ENCODE measurements at places on chromosomes 7 and 10.
A peak's percentile ranks its signal among the peaks of the same experiment; 100 is the strongest.

DNA sequence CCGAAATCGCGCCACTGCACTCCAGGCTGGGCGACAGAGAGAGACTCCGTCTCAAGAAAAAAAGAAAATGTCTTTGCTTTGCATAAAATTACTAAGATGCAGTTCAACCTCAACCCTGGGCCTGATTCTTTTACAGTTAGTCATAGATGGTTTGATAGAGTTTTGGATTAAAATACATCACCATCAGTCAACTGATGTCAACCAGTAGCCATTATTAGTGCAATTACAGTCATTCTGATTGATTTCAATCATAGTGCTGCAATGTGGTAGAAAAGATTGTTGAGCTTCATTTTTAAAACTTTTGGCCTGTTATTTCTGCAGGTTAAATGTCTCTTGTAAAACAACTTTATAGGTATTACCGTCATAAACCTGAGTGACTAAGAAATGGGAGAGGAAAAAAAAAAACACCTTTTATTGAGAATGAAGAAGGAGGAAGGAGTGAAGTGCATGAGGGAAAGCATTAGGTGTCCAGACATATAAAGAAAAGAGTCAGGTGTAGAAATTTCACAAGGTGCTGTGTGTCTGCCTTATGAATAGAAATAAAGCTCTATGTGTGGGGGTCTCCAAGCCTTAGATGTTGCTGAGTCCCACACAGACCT lies 150.6 kb downstream of the TRIL start:
- H3K27ac ChIP-seq, result no peak overlapping the region
- peaks cover 3% of the 10 kb centered on the region for H3K27me3 ChIP-seq
- no peaks in the 10 kb centered on the region for H3K36me3 ChIP-seq
- H3K4me3 ChIP-seq, result no peak overlapping the region
- no peak for DNase-seq

DNA sequence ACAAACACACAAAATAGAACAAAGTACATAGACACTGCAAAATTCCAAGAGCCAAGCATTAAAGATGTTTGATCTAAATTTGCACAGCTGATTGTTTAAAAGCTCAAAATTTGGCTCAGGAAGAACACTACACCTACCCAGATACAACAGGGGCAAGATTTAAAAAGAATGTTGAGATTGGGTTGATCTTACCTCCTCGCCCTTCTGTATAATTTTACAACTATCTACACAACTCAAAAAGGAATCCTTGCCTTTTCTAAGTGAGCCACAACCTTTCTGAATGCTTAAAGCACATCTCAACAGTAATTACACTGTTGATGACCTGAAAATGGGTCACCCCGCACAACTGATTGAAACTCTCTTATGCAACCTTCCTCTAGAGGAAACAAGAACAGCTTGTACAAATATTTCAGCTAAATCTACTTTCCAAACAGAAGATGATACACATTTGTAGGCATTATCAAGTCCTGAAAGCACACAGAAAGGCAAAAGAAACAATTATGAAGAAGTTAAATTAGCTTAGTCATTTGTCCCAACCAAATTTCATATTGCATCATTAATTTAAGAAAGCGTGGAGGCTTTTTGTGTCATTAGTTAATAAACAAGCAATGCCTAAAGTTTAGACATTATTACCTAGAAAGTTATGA lies 75.5 kb downstream of the UBE2H start:
- H3K27me3 ChIP-seq, result no peaks in the 10 kb centered on the region
- no peak overlapping the region for H3K4me3 ChIP-seq
- H3K4me1 ChIP-seq, result peaks cover 31% of the 10 kb centered on the region
- H3K27ac ChIP-seq, result peak overlapping the region; percentile 81
- DNase-seq, result no peak

DNA sequence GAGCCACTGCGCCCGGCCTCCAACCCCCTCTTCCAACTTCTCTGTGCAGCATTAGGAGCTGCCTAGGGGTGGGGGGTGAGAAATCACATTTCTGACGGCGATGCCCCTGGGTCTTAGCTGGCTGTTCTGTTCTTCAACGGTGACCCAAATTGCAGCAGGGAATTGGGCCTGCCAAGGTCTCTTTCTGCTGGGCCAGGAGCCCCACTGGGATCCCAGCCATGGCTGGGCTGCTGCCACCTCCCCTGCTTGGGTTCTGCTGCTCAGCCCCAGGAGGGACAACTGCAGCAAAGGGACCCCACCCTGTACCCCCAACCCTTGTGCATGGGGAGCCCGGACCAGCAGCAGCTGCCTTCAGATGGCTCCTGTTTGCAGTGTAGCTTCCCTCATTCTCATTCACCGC lies 43.7 kb upstream of the GNA12 start:
- no peak for DNase-seq
- no peak overlapping the region for H3K4me3 ChIP-seq
- H3K4me1 ChIP-seq, result peaks cover 13% of the 10 kb centered on the region
- no peak overlapping the region for H3K27ac ChIP-seq
- H3K27me3 ChIP-seq, result peaks cover 7% of the 10 kb centered on the region

DNA sequence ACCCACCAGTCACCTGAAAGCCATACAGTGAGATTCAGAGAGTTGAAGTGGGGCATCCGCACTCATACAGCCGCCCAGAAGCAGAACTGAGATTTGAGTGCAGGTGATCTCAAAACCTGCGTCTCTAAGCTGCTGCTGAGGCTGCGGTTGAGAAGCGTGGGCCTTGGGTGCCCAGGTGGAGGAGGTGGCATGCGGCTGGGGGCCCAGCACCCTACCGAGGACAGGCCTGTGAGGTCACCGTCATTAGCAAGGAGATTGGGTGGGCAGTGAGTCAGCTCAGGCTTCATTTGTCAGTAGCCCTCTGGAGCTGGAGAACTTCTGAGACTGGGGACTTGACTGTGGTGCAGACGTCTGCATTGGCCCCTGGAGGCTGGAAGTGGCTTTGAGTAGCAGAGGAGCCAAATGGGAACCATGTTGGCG lies 29.8 kb downstream of the ZMIZ1 start:
- H3K27ac ChIP-seq, result peak overlapping the region; percentile 89
- H3K4me3 ChIP-seq, result peak overlapping the region; percentile 41
- H3K36me3 ChIP-seq, result no peaks in the 10 kb centered on the region
- H3K27me3 ChIP-seq, result peaks cover 72% of the 10 kb centered on the region
- peak; percentile 58 for DNase-seq
- peaks cover 58% of the 10 kb centered on the region for H3K4me1 ChIP-seq

- H3K4me3 ChIP-seq, result no peak overlapping the region
- H3K27me3 ChIP-seq, result peaks cover 4% of the 10 kb centered on the region
- H3K27ac ChIP-seq, result no peak overlapping the region
Measured at GRCh38 chr7:95357623-95358022, 33.3 kb upstream of the PON1 start.

- H3K4me3 ChIP-seq, result no peak overlapping the region
- no peak overlapping the region for H3K27ac ChIP-seq
- H3K36me3 ChIP-seq, result peaks cover 4% of the 10 kb centered on the region
- peaks cover 23% of the 10 kb centered on the region for H3K4me1 ChIP-seq
Measured at GRCh38 chr10:7787150-7787856, 490 bp downstream of the KIN start.

- H3K36me3 ChIP-seq, result no peaks in the 10 kb centered on the region
- H3K27ac ChIP-seq, result no peak overlapping the region
- no peaks in the 10 kb centered on the region for H3K27me3 ChIP-seq
- H3K4me3 ChIP-seq, result no peak overlapping the region
Measured at GRCh38 chr10:27801171-27801785, 55.7 kb upstream of the MKX start.

DNA sequence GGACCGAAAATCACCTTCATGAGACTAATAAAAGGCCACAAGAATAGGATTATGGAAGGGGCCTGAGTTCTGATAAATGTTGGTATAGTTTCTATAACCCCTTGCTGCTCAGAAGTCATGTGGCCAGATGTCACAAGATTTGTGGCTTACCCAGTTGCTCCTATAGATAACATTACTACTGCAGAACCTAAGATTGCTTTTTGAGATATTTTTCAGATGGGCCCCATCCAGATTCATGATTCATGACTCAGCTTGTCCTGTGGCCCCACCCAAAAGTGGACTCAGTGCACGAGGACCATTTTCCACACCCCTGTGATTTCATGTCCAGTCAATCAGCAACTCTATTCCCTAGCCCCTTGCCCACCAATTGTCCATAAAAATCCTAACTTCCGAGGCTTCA lies 209.0 kb downstream of the ACTR3B start:
- peaks cover 11% of the 10 kb centered on the region for H3K27me3 ChIP-seq
- H3K27ac ChIP-seq, result no peak overlapping the region
- no peaks in the 10 kb centered on the region for H3K36me3 ChIP-seq

DNA sequence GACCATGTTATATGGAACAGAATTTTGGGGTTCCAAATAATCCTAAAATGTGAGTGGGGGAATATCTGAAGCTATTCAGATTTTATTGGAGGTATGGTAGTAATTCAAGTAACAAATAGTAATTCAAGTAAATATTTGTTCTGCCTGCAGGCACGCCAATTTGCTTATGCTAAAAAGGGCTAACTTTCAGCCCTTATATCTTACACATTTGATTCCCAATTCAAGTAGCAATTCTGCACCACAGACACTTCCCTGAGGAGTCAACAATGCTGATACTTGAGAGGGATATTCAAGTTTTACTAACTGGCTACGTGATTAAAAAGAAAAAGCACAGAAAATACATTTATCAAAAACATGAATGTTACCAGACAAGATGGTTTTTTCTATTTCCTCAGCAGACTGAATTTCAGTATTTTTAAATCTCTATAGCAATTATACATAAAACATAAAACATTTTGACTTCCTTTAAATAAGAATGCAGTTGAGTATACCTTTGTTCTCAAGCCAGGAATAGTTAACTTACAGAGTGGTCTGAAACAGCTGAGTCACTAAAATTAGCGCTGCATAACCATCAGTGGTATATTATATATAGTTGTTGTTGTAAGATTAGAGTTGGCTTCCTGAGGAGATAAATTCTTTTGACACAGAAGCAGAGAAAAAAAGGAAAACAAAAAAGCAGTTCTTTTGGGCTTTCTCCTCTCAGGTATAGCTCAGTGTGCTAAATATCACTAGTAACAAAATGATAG lies 33.9 kb downstream of the MTPN start:
- no peak overlapping the region for H3K4me3 ChIP-seq
- DNase-seq, result no peak
- peaks cover 15% of the 10 kb centered on the region for H3K36me3 ChIP-seq
- peaks cover 48% of the 10 kb centered on the region for H3K4me1 ChIP-seq
- H3K27me3 ChIP-seq, result no peaks in the 10 kb centered on the region

DNA sequence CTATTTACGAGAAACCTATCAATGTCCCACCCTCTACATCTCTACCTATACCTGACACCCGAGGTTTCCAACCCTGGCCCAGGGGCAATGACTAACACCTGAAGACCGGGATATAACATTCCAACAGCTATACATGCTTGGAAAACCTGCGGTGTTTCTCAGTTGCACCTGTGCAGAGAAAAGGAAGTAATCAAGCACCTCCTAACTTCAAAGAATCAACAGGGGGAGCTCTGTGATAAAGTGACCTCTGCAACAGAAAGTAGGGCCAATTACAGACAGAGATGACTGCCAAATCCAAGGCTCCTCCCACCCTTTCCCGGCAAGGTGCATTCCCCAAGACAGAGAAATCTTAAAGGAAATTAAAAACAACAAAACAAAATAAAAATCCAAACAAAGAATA lies 41.3 kb downstream of the CCDC6 start:
- H3K36me3 ChIP-seq, result no peaks in the 10 kb centered on the region
- peak; percentile 44 for DNase-seq
- no peaks in the 10 kb centered on the region for H3K27me3 ChIP-seq
- no peak overlapping the region for H3K27ac ChIP-seq
- H3K4me3 ChIP-seq, result peak overlapping the region; percentile 44
- H3K4me1 ChIP-seq, result peaks cover 83% of the 10 kb centered on the region

DNA sequence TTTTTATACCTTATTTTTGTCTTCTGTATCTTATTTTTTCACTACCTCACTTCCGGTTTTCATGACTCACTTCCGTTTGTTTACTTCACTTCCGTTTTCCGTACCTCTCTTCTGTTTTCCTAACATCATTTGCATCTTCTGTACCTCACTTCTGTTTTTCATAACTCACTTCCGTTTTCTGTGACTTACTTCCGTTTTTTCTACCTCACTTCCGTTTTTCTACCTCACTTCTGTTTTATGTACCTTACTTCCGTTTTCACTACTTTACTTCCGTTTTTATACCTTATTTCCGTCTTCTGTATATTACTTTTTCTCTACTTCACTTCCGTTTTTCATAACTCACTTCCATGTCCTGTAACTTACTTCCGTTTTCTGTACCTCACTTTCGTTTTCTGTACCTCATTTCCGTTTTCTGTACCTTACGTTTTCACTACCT lies 492.5 kb upstream of the AKR1E2 start:
- DNase-seq, result peak; percentile 58
- no peak overlapping the region for H3K27ac ChIP-seq
- no peaks in the 10 kb centered on the region for H3K36me3 ChIP-seq
- H3K4me1 ChIP-seq, result no peaks in the 10 kb centered on the region
- no peak overlapping the region for H3K4me3 ChIP-seq

GRCh38 chr10:72259491-72260238 lies 14.1 kb upstream of the DDIT4 start:
- H3K4me1 ChIP-seq, result peaks cover 70% of the 10 kb centered on the region
- H3K4me3 ChIP-seq, result peak overlapping the region; percentile 89
- no peaks in the 10 kb centered on the region for H3K27me3 ChIP-seq
- H3K36me3 ChIP-seq, result no peaks in the 10 kb centered on the region
- H3K27ac ChIP-seq, result no peak overlapping the region

DNA sequence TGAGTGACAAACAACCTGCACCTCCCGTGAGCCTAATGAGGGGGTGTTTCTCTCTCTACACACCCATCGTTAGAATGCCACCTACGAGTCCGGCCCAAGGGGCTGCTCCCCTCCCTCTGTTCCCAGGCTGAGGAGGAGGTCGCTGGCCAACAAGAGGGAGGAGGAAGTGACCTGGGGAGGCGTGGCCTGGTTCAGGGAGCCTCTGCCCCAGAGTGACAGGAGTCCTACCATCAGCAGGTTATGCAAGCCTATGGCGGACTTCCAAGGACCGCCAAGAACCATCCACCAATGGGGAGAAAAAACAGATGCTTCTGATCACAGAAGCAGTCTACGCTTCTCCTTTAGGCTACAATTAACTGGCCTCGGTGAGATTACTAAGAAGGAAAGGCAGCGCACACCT lies 12.3 kb upstream of the EGFR start:
- H3K27me3 ChIP-seq, result peaks cover 10% of the 10 kb centered on the region
- DNase-seq, result no peak
- no peaks in the 10 kb centered on the region for H3K4me1 ChIP-seq
- no peaks in the 10 kb centered on the region for H3K36me3 ChIP-seq
- no peak overlapping the region for H3K4me3 ChIP-seq

- no peak for DNase-seq
- peak overlapping the region; percentile 85 for H3K27ac ChIP-seq
- peaks cover 32% of the 10 kb centered on the region for H3K27me3 ChIP-seq
- peak overlapping the region; percentile 79 for H3K4me3 ChIP-seq
Measured at GRCh38 chr7:48035967-48036478, 680 bp downstream of the C7orf57 start.

GRCh38 chr7:2048531-2048930 lies 184.2 kb downstream of the MAD1L1 start:
- H3K27me3 ChIP-seq, result no peaks in the 10 kb centered on the region
- H3K4me3 ChIP-seq, result no peak overlapping the region
- peaks cover 38% of the 10 kb centered on the region for H3K4me1 ChIP-seq
- no peak for DNase-seq

- H3K36me3 ChIP-seq, result no peaks in the 10 kb centered on the region
- no peak for DNase-seq
- H3K27ac ChIP-seq, result no peak overlapping the region
Measured at GRCh38 chr10:30510184-30510931, 76.4 kb downstream of the MAP3K8 start.

GRCh38 chr7:134562136-134562535 lies 13.2 kb downstream of the AKR1B15 start:
- peak overlapping the region; percentile 31 for H3K4me3 ChIP-seq
- H3K36me3 ChIP-seq, result peaks cover 4% of the 10 kb centered on the region
- DNase-seq, result no peak
- H3K4me1 ChIP-seq, result peaks cover 14% of the 10 kb centered on the region

GRCh38 chr7:23210506-23210905 lies 28.7 kb downstream of the NUP42 start:
- peaks cover 10% of the 10 kb centered on the region for H3K4me1 ChIP-seq
- no peaks in the 10 kb centered on the region for H3K36me3 ChIP-seq
- DNase-seq, result no peak
- peaks cover 43% of the 10 kb centered on the region for H3K27me3 ChIP-seq
